ENCODE measurements at places on chromosomes 12 and 14.
A peak's percentile ranks its signal among the peaks of the same experiment; 100 is the strongest.

GRCh38 chr12:87201598-87201997 is 827.6 kb downstream of the C12orf50 start:
- DNase-seq = no peak

DNA sequence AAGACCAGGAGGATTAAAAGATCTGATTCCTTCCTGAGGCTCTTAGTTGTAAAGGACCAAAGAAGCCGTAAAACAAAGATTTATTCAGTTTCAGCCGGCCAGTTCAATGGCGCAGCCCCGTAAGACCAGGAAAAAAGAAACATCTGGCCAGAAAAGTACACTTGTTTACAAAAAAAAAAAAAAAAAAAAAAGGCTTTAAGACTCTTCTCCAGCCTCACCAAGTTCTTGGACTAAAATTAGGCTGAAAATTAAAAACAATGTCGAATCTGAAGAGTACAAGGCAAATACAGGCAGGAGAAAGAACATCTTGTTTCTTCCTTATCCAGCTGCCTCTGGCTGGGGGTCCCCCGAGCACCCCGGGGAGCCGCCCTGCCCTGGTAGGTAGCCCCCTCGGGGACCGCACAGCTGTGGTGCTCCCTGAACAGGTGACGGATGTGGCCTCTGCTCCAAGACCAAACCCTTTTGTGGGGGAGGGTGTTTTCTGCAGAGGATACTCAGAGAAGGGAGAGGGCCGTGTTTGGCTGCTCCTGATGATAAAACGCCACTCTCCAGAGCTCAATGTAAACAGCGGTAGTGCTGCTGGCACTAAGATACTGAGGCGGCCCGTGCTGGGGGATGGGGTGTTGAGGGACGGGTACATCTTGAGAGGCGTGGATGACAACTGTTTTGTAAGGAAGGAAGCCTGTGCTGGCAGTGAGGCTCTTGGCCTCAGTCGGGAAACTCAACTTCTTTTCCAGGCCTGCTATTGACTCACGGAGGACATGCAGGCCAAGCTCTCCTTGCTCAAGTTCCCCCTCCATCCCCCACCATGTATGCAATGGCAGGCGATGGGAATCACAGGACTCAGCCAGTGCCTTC is 201.0 kb upstream of the DIO3 start:
- peak; percentile 97 for DNase-seq

DNA sequence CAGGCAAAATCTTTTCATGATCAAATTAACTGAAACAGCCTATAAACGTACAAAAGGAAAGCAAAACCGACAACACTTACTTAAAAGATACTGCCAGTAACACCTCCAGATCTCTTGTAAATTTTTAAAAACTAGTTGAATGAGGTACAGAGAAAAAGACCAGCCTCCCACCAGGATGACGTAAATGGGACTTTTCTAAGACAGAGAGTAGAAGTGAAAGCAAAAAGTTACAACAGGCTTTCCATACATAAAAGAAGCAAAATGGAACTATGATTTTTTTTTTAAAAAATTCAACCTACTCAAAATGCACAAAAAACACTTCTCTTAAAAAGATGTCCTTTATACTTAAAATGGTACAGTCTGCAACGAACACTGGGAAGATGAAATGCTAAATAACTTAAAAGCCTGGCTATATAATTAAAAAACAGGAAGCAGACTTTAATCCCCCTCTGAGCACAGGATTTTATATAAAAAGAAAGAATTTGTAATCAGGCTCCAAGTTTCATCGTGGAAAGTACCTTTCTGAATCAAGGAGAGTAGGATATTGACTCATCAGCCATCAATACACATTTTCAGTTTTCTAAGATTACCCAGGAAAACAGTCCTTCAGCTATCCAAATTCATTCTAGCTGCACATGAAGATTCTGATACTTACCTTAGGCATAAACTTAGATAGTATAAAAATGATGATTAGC is 14.2 kb upstream of the MYO1A start:
- no peak for DNase-seq

DNA sequence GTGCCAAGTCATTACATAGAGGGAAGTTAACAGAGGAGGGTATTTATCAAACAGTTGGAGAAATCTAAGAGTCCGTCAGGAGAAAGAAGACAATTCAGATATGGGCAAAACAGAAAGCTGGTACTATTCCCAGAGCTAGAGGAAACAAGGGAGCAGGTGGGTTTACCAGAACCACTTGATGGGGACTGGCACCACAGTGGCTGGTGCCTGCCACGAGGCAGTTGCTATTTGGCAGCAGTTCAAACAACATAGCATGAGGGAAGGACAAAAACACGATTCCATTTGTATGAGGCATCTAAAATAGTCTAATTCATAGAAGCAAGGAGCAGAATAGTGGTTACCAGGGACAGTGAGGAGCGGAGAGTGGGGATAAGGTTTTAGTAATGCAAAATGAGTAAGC is 24.6 kb upstream of the KLRD1 start:
- DNase-seq = no peak

DNA sequence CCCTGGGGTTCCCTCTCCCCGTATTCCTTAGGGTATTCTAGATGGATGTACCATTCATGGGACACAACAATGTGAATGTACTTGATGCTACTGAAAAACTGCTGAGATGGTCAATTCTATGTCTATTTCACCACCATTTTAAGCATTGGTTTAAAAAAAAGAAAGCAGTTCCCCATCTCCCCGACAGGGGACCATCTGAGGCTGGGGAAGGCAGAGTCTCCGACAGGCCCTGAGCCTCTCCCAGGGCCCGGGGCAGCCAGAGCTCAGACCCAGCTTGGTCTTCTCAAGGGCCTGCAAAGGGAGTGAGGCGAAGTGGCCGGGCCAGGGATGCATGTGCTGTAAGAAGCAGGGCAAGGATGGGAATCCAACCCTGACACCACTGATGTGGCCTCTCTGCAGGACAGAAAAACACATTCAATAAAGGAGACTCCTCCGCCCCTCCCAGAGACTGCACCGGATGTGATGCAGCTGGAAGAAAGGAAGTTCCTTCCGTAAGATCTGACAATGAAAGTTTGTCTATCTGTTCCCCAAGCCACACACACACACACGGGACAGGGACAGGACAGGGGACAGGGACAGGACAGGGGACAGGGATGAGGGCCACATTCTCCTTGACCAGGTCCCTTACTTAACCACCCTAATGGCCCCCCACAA is 234.1 kb downstream of the BCL11B start:
- DNase-seq = no peak

DNA sequence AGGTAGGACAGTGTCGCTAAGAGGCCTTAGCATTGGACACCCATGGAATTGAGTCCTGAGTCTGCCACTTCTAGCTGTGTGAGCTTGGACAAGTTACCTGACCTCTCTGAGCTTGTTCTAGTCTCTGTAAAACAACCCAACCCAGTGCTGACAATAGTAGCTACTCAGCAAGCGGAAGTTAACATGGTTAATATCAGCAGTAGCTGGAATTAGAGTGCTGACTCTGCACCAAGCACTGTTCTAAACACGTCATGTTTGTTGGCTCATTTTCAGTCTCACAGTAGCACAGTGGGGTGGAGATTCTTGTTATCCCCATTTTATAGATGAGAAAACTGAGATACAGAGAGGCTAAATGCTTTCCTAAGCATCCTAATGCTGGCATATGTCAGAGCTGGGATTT is 47.5 kb upstream of the RIN3 start:
- DNase-seq = no peak

DNA sequence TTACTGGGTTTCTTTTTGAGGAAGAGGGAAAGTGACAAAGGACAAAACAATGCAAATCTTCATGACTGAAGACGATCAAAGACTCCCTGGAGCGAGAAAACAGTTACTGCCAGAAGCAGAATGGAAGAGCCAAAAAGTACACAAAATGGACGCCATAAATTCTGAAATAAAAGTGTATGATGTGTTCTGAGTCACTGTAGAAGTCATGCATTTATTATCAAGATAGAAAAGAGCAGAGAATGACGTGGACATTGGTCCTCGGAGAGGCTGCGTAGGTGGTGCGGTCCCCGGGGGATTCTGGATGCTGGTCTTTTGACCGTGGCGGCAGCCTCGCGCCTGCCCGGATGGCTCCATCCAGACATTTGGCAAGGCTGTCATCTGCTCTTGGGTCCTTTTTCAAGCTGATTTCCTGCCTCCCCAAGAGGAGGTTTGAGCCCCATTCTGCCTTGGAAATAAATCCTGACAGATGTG is 52.8 kb downstream of the C14orf132 start:
- DNase-seq = no peak

GRCh38 chr14:90846511-90846910 is 30.3 kb upstream of the TTC7B start:
- no peak for DNase-seq

DNA sequence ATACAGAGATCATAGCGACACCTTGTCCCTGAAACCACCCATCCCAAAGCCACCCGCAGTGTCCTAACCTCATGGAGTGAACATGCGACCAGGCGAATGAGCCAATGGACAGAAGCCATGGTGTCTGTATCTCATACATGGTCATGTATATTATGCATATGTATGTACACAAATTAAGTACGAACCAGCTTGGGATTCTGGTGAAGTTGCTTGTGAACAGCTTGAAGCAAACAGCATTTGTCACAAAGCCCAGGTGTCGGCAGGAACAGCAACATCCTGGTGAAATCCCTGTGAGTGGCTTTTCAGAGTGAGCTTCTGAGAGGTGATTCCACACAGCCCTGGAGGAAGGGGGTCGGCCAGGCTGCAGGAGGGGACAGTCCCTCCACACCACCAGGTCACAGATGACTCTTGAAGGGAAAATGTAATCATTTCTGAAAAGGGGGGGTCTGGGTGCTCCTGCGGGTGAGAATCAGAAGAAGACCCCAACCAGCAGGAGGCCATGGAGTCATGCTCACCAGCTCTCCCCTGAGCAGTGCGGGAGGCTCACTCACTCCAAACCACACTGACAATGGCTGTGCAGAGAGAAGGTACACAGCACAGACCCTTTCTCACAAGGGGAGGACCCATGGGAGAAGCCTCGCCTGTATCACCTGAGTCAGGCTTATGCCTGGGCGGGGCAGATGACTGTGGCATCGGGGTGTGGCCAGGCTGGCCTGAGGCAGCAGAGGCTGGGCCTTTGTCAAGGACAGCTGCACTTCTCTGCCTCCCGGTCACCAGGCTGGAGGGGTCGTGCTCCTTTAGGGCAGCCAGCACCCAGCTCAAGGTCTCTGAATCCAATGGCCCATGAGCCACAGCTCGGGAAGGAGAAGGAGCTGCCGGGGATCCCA is 14.3 kb downstream of the CHGA start:
- DNase-seq = no peak

- DNase-seq = no peak
Observed at GRCh38 chr12:79424109-79424721, 266.5 kb downstream of the PAWR start.

GRCh38 chr14:28143316-28143715 is 623.3 kb upstream of the FOXG1 start:
- DNase-seq = no peak

GRCh38 chr14:93281937-93282336 is 50.9 kb downstream of the BTBD7 start:
- DNase-seq = no peak

DNA sequence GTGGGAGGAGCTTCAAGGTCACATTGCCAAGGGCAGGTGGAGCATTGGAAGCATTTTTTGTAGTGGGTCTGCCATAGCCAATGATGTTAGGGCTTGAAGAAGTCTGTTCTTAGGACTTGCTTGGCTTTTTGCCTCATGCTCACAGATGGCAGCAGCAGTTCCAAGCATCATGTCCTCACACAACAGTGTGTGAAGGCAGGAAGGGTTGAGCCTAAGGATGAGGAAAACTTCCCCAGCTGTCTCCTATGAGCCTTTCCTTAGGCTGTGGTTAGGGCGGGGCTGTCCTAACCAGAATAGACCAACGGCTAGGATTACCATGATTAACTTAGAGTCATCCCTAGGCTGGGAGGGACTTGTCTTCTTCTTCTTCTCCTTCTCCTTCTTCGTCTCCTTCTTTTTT is 76.2 kb upstream of the KCNA1 start:
- DNase-seq = no peak

GRCh38 chr12:65313719-65314317 is 35.3 kb downstream of the MSRB3 start:
- DNase-seq = no peak

DNA sequence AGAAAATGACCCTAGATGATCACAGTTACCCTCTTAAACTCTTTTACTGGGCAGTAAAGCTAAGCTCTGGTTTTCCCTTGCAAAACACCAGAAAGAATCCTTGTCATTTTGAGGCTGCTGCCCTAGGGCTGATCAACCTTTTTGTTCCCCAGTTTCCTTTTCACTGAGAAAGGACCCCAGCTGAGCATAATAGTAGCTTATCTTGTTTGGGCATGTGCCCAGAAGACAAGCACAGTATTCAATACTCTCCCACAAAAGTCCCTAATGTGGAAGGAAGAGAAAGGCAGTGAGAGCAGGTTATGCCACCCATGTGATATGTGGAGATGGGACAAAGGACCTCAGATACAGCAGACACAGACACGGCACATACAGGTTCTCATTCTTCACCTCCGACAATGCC is 332.6 kb upstream of the TMPO start:
- DNase-seq = no peak

DNA sequence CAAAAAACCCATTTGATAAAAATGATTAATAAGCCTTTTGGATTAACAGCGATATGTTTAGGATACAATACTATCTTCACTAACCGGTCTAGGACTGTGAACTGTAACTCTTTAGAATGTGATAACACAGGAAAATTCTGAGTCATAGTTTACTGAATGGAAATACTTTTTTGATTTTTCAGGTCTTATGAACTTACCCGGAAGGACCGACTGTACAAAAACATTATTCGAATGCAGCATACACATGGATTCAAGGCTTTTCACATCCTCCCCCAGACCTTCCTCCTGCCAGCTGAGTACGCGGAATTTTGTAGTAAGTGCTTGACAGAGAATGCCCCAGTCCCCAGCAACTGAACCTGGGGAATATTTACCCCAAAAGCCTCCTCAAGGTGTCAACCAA is 29.0 kb downstream of the TTLL5 start:
- no peak for DNase-seq

GRCh38 chr12:45966486-45966885 is 23.9 kb downstream of the SCAF11 start:
- DNase-seq = no peak

- DNase-seq = no peak
Observed at GRCh38 chr14:53187921-53188463, 34.9 kb upstream of the DDHD1 start.

DNA sequence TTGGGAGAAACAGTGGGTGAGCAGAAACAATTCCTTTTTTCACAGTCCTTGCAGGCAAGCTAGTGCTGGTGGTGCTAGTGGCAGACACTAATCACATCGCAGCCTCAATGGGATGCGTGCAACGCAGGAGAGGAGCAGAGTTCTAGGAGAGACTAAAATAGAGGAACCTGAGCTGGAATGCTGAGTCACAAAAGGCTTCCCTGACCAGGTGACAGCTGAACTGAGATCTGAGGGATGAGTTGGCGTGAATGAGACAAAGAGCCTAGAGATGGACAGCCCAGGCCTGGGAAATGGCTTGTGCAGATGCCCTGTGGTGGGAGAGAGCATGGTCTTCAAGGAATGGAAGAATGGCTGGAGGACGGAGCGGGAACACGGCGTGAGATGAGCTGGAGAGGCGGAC is 25.8 kb downstream of the ACADS start:
- no peak for DNase-seq

Measured in esophagus muscularis mucosa (tissue), 4 donors.